ENCODE measurements at places on chromosomes 4 and X.

DNA sequence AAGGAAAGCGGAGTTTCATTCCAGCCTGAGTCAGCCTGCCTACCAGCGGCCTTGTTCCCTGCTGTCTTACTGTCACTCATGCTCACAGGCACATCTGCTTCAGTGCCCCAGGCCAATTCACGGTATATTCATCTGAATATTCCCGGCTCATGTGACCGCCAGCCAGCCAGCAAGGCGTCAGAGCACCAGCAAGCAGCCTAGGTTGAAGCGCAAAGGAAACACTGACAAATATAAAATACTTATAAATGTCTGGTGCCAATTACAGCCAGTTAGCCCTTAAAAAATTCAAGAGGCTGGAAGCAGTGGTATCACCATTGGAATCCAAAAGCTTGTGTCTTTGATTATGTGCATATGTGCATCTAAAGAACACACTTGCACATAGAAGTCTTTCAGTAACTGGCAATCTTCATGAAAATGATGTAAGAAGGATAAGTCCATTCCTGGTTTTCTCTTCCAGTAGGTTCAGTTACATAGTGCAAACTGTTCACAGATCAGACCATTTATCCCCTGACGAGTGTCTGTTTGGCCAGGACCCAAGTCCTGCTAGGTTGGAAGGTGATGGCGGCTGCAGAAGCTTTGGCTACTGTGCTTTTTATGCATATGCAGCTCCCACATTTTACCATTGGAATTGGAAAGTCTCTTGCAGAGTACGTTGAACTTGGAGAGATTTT is 61.3 kb downstream of the LUZP4 start:
- no peaks in the 10 kb centered on the region for H3K27me3 ChIP-seq
- H3K36me3 ChIP-seq = no peaks in the 10 kb centered on the region
- no peak overlapping the region for H3K4me3 ChIP-seq
- no peaks in the 10 kb centered on the region for H3K4me1 ChIP-seq
- no peak overlapping the region for H3K27ac ChIP-seq

GRCh38 chr4:89158884-89159503 is 47.7 kb downstream of the TIGD2 start:
- H3K27me3 ChIP-seq = peaks cover 5% of the 10 kb centered on the region
- no peak overlapping the region for H3K27ac ChIP-seq
- no peaks in the 10 kb centered on the region for H3K4me1 ChIP-seq
- H3K36me3 ChIP-seq = no peaks in the 10 kb centered on the region
- no peak for DNase-seq

- DNase-seq = no peak
- no peaks in the 10 kb centered on the region for H3K4me1 ChIP-seq
These were observed 46.4 kb downstream of the PTPN13 start for GRCh38 chr4:86640469-86640868.

DNA sequence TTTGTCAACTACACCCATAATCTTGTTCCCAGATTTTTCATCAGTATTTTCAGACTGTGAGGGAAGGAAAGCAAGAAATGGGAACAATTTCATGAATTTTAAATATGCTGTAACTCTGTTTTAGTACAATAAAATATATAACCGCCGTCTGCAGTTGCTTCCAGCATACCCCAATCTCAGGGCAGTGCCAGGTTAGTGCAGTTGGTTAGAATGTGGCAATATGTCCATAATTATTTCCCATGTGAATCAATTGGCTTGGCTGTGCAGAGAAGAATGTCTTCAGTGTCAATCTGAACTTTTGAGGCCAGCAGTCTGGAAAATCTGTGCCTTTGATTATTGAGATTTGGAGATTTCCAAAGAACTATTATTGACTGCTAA is 5.0 kb upstream of the MMAA start:
- peaks cover 26% of the 10 kb centered on the region for H3K4me1 ChIP-seq
- H3K27me3 ChIP-seq = peaks cover 2% of the 10 kb centered on the region
- no peaks in the 10 kb centered on the region for H3K36me3 ChIP-seq
- DNase-seq = no peak

DNA sequence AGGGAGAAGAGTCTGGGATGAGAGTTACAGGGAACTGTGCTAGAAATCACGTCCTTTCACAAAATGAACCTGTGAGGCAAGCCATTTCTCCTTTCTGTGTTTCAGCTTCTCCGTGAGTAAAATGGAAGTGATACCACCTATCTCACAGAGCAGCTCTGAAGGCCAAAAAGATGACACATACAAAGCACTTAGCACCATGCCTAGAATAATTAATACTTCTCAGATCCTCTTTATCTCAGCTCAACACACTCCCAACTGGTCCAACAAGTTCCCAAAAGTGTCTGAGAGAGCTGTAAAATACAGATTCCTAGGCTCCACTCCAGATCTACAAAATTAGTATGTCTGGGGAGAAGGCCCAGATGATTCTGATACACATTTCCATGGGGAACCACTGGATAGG is 38.3 kb downstream of the LHFPL1 start:
- no peak for DNase-seq
- no peak overlapping the region for H3K4me3 ChIP-seq
- H3K27ac ChIP-seq = no peak overlapping the region
- no peaks in the 10 kb centered on the region for H3K27me3 ChIP-seq

DNA sequence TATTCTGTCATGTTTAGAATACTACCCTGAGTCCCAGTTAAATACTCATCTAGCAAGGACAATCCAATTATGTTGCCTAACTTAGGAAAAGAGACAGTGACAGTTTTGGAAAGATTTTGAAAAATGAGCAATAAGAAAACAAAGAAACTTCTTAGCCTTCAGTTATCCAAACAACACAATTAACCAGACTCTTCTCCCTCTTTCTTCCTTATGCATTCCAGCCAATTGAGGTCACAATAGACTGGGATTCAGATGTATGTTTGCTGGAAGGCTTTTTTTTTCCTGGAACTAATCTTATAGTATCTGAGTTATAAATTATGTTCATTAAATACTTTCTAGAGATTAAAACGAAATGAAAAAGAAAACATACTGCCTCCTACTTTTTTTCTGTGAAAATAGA is 109.6 kb downstream of the GUCY2F start:
- H3K4me3 ChIP-seq = no peak overlapping the region
- no peaks in the 10 kb centered on the region for H3K4me1 ChIP-seq
- DNase-seq = no peak
- no peak overlapping the region for H3K27ac ChIP-seq
- H3K36me3 ChIP-seq = no peaks in the 10 kb centered on the region
- no peaks in the 10 kb centered on the region for H3K27me3 ChIP-seq

GRCh38 chr4:69066945-69067344 is 29.3 kb upstream of the UGT2B7 start:
- no peak overlapping the region for H3K4me3 ChIP-seq

DNA sequence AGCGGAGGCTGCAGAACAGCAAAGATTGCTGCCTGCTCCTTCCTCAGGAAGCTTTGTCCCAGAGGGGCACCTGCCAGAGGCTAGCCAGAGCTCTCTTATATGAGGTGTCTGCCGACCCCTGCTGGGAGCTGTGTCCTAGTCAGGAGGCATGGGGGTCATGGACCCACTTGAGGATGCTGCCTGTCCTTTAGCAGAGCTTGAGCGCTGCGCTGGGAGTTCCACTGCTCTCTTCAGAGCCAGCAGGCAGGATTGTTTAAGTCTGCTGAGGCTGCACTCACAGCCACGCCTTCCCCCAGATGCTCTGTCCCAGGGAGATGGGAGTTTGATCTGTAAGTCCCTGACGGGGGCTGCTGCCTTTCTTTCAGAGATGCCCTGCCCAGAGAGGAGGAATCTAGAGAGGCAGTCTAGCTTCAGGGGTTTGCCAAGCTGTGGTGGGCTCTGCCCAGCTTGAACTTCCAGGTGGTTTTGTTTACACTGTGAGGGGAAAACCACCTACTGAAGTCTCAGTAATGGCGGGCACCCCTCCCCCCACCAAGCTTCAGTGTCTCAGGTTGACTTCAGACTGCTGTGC is 10.9 kb downstream of the DCK start:
- peak overlapping the region; percentile 24 for H3K4me3 ChIP-seq
- peak overlapping the region; percentile 61 for H3K27ac ChIP-seq
- H3K27me3 ChIP-seq = no peaks in the 10 kb centered on the region
- peaks cover 85% of the 10 kb centered on the region for H3K4me1 ChIP-seq
- peak; percentile 65 for DNase-seq

DNA sequence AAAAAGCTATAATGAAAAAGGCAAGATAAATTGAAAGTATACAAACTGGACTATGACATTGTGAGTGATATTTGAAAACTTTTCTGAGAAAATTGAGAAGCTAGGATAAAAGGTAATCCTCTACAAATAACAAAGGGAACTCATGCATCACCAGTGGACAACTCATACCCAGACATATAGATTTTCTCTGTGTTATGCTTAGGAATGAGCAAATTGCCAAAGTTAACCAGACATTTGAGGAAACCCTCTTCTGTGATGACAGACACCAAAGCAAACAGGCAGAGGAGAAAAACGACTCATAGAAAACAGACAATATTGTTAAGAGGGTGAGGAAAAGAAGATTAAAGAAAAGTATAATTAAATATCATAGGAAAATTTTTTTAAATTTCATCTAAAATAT is 186.5 kb downstream of the MAB21L2 start:
- DNase-seq = no peak
- H3K4me1 ChIP-seq = peaks cover 13% of the 10 kb centered on the region
- H3K27ac ChIP-seq = no peak overlapping the region
- H3K4me3 ChIP-seq = no peak overlapping the region
- no peaks in the 10 kb centered on the region for H3K27me3 ChIP-seq

DNA sequence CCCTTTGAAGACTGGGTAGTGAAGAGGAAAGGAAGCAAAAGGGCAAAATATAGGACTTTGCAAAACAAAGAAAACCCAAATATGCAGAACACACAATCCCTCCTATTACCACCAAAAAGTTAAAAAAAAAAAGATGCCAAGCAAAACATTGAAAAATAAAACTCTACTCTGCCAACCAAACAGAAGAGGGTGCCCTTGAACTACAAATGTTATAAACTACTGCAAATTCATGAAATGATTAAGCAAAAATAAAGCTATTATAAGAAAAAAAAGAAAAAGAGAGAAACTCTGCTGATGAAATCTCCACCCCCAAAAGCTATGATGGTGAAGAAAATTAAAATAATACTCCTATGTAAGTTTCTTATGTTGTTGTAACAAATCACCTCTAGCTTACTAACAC is 168.5 kb upstream of the STK26 start:
- H3K36me3 ChIP-seq = no peaks in the 10 kb centered on the region
- H3K27ac ChIP-seq = no peak overlapping the region
- DNase-seq = no peak
- no peak overlapping the region for H3K4me3 ChIP-seq
- no peaks in the 10 kb centered on the region for H3K4me1 ChIP-seq

DNA sequence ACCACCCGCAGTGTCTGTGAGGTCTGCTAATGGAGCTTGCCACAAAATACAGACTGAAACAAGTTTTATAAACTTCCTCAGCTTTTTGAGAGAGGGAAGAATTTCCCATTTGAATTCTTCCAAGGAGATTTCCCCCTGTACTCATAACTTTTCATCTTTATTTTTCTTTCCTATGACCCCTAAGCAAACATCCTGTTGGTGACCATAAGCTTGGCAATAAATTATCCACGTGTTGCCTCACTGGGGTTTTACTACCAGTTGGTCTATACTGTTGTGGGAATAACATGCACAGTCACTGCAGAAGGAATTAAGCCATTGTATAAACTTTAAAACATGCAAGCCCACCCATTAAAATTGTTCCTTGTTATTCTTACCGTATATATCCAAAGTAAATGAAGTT is 86.2 kb downstream of the SLC39A8 start:
- no peak overlapping the region for H3K4me3 ChIP-seq
- H3K4me1 ChIP-seq = peaks cover 10% of the 10 kb centered on the region
- no peaks in the 10 kb centered on the region for H3K27me3 ChIP-seq
- no peak for DNase-seq

DNA sequence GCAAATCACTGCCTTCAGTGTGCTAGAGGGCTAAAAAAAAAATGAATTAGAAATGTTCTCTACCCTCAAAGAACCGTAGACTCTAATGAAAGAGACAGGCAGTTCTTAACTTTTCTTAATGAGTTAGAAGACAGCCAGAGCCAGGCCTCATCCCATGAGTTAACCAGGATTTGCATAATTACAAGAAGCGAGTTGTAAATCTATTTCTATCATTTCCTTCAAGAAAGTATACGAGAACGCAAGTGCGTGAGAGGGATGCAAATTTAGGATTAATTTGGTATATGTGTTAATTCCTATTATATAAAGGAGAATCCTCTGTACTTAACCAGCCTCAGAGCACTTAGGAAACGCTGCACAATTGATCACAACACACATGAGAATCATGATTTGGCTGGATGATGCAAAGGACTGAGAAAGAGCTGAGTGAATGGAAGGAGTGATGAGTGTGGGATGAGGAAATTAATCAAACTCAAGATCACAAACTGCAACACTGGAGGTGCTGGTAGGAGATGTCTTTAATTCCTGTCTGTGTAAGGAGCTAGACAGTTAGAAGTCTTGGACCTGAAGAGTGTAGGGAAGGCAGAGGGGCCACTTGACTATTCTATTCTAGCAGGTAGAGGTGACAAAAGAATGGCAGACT is 157.2 kb downstream of the ATP10D start:
- H3K4me3 ChIP-seq = no peak overlapping the region
- no peak for DNase-seq
- peaks cover 7% of the 10 kb centered on the region for H3K27me3 ChIP-seq
- H3K36me3 ChIP-seq = no peaks in the 10 kb centered on the region

- no peaks in the 10 kb centered on the region for H3K36me3 ChIP-seq
- H3K27me3 ChIP-seq = peaks cover 2% of the 10 kb centered on the region
- no peak overlapping the region for H3K27ac ChIP-seq
- H3K4me1 ChIP-seq = no peaks in the 10 kb centered on the region
- no peak for DNase-seq
These were observed 21.3 kb downstream of the ABCG2 start for GRCh38 chr4:88137112-88137511.

DNA sequence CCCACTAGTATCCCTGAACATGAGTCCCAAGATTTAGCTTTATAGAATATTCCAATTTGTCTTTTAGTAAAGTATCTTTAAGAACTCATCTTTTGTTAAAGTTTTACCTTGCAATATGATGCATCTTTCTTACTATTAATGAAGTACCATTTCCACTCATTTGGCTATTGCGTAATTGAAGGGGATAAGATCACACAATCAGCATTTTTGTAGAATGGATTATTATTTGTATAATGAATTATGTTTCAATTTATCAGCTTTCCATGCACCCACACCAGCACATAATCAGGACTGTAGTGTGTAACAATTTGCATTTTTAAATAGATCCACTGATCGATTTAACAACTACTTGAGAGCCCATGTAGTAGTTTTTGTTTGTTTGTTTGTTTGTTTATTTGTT is 1364.9 kb upstream of the IGFBP7 start:
- DNase-seq = no peak
- H3K4me3 ChIP-seq = no peak overlapping the region
- no peaks in the 10 kb centered on the region for H3K4me1 ChIP-seq

- no peaks in the 10 kb centered on the region for H3K36me3 ChIP-seq
- peaks cover 66% of the 10 kb centered on the region for H3K27me3 ChIP-seq
- peak overlapping the region; percentile 87 for H3K27ac ChIP-seq
- H3K4me1 ChIP-seq = peaks cover 21% of the 10 kb centered on the region
- H3K4me3 ChIP-seq = peak overlapping the region; percentile 64
These were observed 97.0 kb upstream of the LNX1 start for GRCh38 chr4:53688186-53688790.

GRCh38 chr4:26257850-26258249 is 63.0 kb upstream of the RBPJ start:
- no peak overlapping the region for H3K27ac ChIP-seq
- peaks cover 2% of the 10 kb centered on the region for H3K36me3 ChIP-seq
- no peak for DNase-seq
- no peak overlapping the region for H3K4me3 ChIP-seq

- no peaks in the 10 kb centered on the region for H3K36me3 ChIP-seq
- H3K27ac ChIP-seq = no peak overlapping the region
- no peaks in the 10 kb centered on the region for H3K27me3 ChIP-seq
- DNase-seq = no peak
These were observed 535.2 kb downstream of the GALNTL6 start for GRCh38 chr4:172348426-172348825.
